ENCODE measurements at places on chromosomes 13 and 19.

- peak; percentile 54 for DNase-seq
Observed at GRCh38 chr13:113616281-113616906, 31.8 kb downstream of the TFDP1 start.

- DNase-seq: no peak
Observed at GRCh38 chr13:112799394-112799793, 109.6 kb downstream of the ATP11A start.

GRCh38 chr13:24279327-24280110 lies 29.9 kb upstream of the C1QTNF9 start:
- DNase-seq: no peak

GRCh38 chr19:18143902-18144301 lies 9.1 kb upstream of the PIK3R2 start:
- DNase-seq: no peak

DNA sequence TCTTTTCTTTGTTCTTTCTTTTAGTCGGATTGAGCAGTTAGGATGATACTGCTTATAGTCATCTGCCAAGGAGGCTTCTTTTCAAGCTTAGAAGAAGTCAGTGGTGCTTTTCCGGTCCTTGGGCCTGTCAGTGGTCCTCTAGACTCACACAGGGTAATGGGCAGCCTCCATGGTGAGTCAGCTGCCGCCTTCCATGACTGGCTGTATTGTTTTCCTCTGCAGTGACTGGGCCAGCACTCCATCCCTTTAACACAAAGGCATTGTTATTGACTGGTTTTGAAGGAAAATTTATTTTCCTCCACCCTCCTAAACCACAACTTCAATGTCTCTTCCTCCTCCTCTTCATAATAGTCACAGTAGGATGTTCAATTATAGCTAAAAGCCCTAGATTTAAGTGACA lies 47.1 kb upstream of the CNMD start:
- DNase-seq: no peak

DNA sequence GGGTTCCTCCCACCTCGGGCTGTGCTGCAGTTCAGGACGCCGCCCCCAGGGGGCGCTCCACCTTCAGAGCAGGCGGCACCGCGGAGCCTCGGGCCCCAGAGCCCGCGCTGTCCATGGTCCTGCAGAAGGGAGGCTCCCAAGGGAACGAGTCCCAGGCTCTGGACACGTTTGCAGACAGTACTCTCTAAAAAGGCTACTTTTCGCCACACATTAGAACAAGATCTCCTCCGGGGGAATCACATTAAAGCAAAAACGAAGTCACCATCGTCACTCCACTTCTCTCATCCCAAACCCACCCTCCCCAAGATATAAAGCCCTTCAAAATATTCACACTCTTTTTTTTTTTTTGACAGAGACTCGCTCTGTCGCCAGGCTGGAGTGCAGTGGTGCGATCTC lies 4.6 kb upstream of the SIGLEC10 start:
- peak; percentile 93 for DNase-seq

GRCh38 chr13:83798731-83799130 lies 83.5 kb downstream of the SLITRK1 start:
- DNase-seq: no peak

DNA sequence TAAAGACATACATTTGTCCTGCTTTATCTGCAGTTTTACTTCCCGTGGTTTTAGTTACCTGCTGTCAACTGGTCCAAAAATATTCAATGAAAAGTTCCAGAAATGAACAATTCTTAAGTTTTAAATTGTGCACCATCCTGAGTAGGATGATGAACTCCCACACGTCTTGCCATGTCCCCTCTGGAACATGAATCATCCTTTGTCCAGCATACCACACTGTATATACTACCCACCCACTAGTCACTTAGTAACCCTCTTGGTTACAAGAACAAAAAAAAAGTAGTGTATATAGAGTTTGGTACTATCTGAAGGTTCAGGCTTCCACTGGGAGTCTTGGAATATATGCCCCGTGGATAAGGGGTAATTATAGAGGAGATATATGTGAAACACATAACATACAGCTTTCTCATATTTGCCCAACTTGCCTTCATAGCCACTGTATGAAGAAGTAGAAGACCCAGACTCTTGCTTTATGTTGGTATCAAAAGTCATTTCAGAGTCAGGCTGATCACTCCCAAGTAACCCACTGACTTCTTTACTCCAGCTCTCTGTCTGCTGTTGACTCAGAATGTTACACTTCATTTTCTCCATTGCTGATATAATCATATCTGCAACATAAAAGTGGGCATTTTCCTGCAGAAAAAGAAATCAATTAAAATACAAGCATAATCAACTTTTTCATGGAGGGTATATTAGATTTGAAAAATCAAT lies 19.3 kb downstream of the RUBCNL start:
- DNase-seq: no peak

GRCh38 chr19:33199441-33200265 lies 5.5 kb downstream of the LRP3 start:
- DNase-seq: no peak

- DNase-seq: no peak
Observed at GRCh38 chr13:99905224-99905623, 66.3 kb downstream of the ZIC5 start.

DNA sequence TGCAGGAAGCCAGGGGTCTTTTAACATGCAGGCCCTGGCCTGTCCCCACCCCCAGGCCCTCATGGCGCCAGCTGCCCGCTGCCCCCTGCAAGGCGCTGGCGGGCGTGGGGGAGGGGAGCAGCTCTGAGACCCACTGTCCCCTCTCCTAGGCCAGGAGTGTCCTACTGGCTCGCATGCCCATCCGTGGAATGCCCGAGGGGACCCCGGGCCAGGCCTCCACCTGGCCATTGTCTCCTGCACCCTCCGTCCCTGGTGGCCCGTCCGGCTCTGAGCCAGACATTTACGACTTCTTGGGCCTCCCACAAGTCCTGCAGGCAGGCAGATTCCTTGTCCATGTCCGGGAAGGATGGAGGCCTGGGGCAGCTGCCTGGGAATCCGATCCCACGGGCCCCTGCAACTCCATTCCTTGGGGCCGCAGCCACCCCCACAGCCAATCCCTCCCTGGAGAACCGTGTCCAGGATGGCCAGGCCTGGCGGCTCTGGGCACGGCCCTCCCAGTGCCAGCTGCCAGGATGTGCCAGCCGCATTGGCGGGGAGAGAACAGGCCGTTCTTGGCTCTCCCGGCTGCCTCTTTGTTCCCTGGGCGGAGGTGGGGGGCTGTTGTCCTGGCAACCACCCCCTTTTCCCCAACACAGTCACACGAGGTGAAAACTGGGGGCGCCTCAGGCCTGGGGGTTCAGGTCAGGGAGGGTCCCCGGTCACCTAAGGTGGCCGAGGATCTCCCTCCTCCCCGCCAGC lies 10.5 kb upstream of the PLIN3 start:
- no peak for DNase-seq

DNA sequence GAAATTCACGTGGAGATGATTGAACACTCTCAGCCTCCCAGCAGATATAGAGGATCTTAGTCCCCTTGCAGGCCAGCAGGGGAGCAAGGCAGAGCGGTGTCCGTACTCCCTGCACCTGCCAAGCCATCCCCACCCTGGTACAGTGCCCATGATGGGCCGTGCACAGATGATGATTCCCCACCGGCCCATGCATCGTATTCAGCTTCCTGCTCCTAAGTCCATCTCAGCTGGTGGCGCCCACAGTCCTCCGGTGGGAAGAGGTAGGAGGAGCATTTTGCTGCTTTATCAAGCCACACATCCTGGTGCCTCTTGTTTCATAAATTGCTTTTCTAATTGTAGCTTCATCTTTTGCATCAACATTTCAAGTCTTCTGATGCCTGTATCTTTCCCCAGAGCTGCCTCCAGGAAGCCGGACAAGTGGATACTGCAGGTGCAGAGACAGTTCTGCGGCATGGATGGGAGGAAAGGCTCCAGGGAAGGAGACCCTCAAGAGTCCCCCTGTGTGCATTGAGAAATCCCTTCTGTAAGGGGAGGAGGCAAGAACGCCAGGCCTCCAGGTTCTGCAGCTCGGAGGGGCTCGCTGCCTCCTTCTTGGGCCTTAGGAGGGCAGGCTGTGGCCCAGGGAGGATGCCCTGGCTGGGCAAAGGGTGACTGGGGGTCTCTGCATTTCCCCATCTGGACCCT lies 55.3 kb downstream of the F2RL3 start:
- DNase-seq: no peak

Data from hepatocyte (in vitro differentiated cells).